Esophagus squamous epithelium (tissue), 5 donors: ENCODE measurements at places on chromosomes 4 and X.

DNA sequence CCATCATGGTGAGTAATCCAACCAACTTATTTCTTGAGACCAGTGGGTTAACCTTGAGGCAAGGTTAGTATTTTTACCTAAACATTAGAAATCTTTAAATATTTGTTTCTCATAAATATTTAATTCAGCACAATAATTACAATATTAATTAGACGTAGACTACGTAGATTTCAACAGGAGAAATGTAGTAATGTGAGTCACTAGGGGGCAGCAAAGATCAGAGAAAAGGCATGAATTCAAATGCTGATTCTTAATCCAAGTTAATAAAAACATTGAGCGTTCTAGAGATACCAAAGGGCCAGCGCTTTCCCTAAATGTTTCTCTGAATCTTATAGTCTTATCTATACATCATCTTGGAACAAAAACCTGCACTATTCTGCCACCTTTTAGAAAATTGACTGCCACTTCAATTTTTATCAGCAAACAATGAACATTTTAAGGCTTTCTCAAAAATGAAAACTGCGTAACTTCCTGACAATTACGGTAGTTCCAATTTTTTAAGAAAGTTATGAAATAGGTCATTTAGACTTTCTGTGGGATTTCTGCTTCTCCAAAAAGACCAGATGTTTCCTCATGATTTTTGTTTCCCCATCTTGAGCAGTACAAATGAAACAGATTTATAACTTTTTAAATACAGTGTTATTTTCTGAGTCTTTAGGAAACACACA is 180.7 kb downstream of the GASK1B start:
- no peak for DNase-seq

DNA sequence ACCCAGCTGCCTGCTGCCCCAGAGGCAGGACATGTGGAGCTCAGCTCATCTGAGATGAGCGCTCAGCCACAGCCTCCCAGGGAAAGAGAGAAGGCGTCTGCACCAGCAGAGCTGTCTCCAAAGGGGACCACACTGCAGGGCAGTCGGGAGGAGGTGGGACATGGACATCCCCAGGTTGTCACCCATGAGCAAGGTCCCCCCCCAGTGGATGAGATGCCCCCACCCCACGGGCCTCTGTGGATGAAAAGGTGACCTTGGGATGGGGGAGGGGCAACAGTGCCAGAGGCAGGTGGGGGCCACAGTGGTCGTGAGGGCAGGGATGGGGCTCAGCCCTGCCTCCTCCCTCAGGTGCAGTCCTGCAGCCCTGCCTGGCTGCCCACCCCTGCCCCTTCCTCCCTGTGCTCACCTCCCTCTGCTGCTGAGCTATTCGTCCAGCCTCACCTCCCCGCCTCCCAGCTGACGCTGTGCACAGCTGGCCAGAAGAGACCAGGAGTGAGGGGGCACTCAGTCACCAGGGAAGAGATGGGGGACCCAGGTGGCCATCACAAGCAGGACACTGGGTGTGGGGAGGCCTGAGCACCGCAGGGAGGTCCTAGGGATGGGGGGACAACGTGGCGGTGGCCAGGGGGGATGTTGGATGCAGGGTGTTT is 9.3 kb downstream of the NKX1-1 start:
- no peak for DNase-seq

DNA sequence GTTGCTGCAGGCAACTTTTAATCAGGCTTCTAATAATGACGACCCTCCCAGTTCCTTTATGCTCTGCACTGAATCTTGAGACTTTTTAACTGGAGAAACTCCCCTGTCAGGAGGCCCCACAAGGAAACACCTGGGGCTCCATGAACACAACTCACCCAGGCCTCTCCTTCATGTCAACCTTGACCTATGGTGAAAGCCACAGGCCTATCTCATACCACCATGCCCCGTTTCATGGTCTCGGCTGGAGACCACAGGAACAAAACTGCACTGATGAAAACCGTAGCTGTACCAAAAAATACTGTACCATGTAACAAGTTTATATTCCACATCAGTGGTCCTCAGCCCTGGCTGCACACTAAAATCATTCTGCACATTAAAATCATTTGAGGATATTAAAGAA is 57.0 kb downstream of the ZNF827 start:
- no peak for DNase-seq

- no peak for DNase-seq
These were observed 459.8 kb upstream of the CTSO start for GRCh38 chr4:156413239-156414135.

GRCh38 chrX:20354505-20354904 is 87.8 kb upstream of the RPS6KA3 start:
- no peak for DNase-seq

DNA sequence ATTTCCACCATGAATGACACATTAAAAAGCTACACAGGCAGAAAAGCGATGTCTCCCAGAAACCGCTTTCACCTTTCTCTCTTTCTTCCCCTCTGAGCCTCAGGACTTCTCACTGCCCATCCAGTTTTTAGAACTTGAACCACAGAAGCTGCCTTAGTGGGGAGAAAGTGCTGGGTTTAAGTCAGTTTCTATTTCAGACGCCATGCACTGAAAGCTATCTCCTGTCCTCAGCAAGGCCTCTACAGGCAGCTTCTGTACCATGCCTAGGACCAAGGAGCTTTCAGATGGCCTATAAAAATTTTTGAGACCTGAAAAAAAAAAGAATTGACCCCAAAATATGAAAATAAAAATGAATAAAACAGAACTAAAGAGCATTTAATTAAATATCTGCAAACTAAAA is 34.5 kb downstream of the RAB33B start:
- DNase-seq: no peak

DNA sequence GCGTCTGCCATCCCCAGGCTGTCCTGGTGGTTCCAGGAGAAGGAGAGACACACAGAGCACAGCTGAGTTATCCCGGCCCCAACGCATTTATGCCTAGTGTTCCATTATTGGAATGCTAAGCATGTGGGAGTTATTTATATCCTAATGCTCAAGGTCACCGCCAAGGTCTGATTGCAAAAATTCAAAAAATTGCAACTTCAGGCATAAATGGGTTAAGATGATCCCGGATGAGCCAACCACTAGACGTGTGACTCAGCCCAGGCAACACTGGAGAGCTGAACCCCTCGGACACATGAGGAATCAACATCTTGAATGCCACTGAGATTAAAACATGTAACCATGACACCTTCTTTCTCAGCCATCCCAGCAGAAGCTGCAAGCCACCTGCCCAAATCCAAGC is 3.8 kb upstream of the ZCCHC4 start:
- DNase-seq: no peak

GRCh38 chrX:115226929-115227328 is 7.0 kb downstream of the LRCH2 start:
- DNase-seq: no peak

GRCh38 chr4:139763672-139764071 is 98.1 kb downstream of the MGST2 start:
- no peak for DNase-seq

DNA sequence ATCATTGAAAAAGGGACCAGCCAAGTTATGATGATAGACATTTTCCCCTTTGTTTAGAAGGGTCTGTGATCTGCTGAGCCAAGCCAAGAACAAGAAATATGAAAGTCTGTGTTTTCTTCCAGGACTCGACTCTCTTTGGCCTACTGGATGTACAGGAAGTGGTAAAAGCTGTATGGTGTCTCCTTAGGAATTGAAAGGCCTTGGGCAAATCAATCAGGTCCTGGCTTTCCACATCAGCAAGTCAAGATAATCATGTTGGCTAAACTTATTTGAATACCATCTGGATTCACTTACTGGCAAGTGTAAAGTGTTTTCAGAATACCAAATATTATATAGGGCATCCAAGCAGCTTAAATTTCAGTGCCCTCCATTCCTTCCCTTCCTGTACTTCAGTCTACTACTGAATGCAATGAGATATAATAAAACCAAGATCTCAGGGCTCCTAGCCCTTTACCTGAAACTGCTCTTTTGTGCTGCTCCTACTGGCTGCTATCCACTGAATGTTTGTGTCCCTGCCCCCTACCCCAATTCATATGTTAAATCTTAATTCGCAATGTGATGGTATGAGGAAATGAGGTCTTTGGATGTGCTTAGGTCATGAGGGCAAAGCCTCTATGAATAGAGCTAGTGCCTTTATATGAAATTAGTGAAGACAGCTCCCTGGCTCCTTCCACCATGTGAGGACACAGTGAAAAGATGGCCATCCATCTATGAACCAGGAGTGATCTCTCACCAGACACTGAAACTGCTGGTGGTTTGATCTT is 578.0 kb downstream of the SPRY1 start:
- DNase-seq: no peak

GRCh38 chr4:145839151-145839550 is 99.5 kb downstream of the ZNF827 start:
- DNase-seq: no peak

DNA sequence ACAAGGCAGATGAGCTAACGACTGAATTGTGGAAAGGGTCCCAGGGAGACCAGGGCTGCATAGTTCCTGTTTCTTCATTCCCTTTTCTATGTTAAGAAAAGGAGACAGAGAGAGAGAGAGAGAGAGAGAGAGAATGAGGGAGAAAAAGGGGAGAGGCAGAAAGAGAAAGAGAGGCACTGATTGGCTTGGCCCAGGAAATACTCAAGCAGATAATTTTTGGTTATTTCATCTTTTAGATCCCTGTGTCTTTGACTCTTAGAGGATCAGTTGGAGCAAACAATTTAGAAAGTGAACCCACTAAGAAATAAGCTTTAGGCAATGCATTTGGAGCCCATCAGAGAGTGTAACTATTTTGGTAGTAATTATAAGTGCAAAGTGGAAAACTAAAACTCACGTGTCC is 103.4 kb downstream of the CEP44 start:
- no peak for DNase-seq

DNA sequence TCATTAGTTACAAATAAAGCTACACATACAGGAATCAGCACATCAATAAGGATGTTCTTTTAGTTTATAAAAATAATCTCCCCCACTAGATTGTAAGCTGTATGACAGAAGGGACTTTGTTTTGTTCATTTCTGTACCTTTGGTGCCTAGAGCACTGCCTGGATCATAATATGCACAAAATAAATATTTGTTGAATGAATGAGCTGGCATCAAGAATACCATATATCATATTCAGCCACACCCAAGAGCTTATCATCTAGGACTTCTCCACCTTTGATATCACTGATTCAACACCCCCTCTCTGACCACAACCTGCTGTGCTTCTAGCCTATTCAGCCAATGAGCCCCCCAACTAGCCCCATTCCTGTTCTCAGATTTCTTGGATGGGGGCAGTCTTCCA is 10.6 kb downstream of the SYTL4 start:
- no peak for DNase-seq
